ENCODE measurements at places on chromosomes 6 and 20.

GRCh38 chr6:52124126-52125121, 37.0 kb upstream of the PKHD1 start:
- DNase-seq, result no peak

DNA sequence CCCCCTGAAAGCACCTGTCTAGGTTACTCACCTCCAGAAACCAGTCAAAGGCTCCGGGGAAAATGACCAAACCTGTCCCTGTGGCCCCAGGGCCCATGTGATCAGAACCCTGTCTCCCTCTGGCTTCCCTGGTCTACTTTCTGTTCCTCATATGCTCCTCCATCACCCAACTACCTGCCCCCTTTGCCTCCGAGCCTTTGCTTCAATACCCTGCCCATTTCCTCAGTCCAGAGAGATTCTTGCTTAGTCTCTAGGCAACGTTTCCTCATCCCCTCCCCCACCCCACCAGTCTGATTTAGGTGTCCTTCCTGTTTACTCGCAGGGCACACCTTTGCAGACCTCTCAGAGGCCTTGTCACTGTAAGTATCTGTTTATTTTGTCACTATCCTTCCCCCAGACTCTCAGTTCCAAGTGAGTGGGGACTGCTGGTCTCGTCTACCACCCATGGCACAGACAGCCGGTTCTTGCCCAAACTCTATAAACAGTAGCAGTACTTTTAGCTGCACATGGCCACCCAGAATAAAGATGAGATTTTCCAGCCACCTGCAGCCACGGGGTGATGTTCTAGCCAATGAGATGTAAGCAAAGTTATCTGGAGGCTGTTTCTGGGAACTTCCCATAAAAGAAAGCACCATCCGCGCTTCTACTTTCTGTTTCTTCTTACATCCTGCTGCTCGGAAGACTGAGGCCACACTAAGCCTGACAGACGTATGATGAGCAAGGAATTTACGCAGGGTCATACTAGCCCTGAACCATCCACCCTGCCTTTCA, 13.3 kb downstream of the ELOVL5 start:
- peak; percentile 51 for DNase-seq

- no peak for DNase-seq
Measured at GRCh38 chr20:63738687-63739129, 868 bp upstream of the SLC2A4RG start.

DNA sequence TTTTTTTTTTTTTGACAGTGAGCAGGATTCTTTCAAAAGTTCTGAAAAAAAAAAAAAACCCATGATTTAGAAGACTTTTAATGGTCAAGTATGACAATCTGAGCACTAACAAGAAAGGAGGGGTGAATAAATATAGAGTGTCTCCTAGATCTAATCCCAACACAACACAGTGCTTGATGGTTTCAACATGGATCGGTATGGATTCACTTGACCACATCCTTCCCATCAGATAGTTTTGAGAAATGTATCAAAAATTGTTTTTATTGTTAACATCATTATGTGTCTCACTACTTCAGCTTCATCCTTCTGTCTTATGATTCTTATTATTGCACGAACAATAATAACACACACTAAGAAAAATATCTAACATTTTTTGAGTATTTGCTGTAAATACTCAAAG, 21.0 kb downstream of the KIF13A start:
- DNase-seq, result no peak

DNA sequence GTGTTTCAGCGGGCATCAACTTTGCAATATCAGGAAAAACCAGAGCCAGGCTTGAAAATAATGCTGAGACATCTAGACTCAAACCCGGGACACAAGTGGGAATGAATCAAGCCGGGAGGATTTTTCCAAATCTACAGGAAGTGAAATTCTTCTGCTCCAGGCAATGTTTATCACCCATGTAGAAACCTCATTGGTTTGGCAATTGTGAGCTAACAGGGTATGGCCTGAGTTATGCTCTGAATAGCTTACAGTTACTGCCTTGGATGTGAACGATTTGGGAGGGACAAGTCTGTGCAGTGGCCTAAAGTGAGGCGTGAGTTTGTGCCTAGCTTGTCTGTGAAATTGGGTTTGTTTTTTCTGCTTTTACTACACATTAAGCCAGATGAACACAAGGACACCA, 87.4 kb downstream of the PCSK2 start:
- no peak for DNase-seq

DNA sequence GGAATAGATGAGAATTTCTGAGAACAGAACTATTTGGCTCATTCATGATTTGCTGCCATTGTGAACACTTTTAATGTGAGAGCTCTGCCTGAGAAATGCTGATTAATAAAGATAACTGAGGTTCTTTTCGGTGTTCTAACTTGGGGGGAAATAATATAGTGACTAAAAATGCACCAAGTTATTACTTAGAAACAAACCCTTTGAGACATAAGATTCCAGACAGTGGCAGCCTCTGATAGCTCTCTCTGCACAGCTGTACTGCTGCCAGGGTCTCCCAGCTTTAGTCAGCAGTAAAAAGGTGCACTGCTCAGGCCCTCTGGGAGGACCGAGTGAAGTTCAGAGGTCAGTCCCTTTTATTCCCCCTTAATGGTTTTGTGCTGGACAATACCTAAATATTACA, 2.5 kb upstream of the PRDM1 start:
- no peak for DNase-seq

DNA sequence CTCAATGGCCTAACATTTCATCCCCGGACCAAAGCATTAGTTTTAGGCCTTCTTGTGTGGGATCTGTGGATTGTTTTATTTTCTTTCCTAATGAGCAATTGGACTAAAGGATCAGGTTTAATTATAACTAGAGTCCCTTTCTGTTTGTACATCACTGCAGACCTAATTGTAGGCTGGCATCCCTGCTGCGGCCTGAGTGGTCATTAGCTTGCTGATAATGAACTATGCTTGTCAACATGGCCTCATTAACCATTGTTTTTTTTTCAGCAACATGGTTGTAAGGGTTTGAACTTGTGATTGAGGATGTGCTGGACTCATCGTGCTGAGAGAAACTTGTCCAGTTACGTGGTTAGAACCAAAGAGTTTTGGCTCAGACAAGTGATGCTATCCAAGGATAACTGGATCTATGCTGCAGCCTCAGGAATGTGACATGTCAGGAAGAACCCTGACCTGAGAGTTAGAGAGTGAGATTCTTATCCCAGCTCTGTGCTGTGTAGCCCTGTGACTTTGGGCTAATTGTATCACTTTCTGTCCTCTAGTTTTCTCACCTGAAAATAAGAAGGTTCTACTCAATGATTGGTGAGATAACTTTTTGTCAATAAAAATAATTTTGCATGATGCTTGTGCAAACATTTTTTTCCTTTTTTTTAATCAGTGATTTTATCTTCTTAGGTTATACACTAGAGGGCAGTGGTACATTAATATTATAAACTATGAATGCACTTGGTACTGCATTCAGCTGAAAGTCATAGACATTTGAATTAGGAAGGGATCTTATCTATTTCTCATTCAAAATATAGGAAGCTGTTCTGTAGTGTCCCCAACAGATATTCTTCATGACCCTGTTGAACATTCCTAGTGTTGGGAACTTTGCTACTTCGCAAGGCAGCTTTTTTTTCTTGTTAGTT, 140.9 kb downstream of the RNF144B start:
- no peak for DNase-seq

- DNase-seq, result no peak
Measured at GRCh38 chr6:25035174-25035511, 99.4 kb upstream of the RIPOR2 start.

Measured in stimulated activated CD4-positive, alpha-beta T cell treated with anti-CD3 and anti-CD28 coated beads, Interleukin-15, amount 100 ng/mL, for 1 hour (primary cell).